ENCODE measurements at places on chromosomes 12 and 14. TPM values are rescaled to one million over a fixed set of nuclear protein-coding genes. Genes with fewer than 3 reads are reported as not detected.

GRCh38 chr12:105351523-105351922, 21.0 kb downstream of the C12orf75 start:
- no peak for DNase-seq
- peaks cover 28% of the 10 kb centered on the region for H3K4me1 ChIP-seq
- H3K4me3 ChIP-seq: no peak overlapping the region
- H3K27me3 ChIP-seq: no peaks in the 10 kb centered on the region
- no peak overlapping the region for H3K27ac ChIP-seq

- peaks cover 34% of the 10 kb centered on the region for H3K27me3 ChIP-seq
- no peaks in the 10 kb centered on the region for H3K4me1 ChIP-seq
- no peaks in the 10 kb centered on the region for H3K36me3 ChIP-seq
Measured at GRCh38 chr12:3416670-3417069, 74.3 kb upstream of the PRMT8 start.

- peak overlapping the region; percentile 89 for H3K27ac ChIP-seq
- no peaks in the 10 kb centered on the region for H3K27me3 ChIP-seq
- DNase-seq: no peak
- no peaks in the 10 kb centered on the region for H3K36me3 ChIP-seq
Measured at GRCh38 chr14:64508215-64508776, 3.7 kb downstream of the ZBTB1 start.

DNA sequence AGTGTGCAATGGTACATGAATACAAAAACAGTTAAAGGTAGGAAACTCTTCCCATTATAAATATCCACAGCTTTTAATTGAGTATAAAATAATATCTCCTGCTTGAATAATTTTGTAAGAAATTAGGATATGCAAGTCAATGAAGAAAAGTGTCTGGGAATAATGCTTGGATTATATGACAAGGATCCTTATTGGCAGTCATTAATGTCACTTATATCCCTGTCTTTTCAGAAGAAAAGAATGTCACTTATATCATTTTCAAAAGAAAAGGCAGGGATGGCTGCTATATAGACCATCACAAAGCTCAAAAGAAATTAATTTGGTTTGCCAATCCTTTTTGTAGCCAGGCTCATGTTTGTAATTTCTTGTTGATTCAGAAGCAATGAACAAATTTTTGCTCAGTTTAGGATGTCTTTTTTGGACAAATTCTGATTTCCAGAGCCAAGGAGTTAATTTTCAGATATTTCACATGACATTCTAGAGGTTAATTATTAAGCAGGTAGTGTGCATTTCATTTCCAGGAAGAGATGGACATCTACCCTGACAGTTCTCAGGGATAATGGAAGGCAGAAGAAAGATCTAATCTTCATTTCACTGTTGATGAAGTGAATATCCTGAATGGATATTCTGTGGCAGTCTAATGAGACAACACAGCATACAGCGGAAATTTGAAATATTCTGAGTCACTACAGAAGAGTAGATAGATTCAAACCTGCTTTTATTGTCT, 299.8 kb downstream of the RPS29 start:
- H3K27me3 ChIP-seq: peaks cover 15% of the 10 kb centered on the region
- DNase-seq: no peak
- H3K4me1 ChIP-seq: no peaks in the 10 kb centered on the region

- H3K36me3 ChIP-seq: no peaks in the 10 kb centered on the region
- H3K27me3 ChIP-seq: no peaks in the 10 kb centered on the region
- peaks cover 51% of the 10 kb centered on the region for H3K4me1 ChIP-seq
- DNase-seq: no peak
- no peak overlapping the region for H3K4me3 ChIP-seq
Measured at GRCh38 chr12:67540920-67541624, 107.5 kb upstream of the DYRK2 start.

DNA sequence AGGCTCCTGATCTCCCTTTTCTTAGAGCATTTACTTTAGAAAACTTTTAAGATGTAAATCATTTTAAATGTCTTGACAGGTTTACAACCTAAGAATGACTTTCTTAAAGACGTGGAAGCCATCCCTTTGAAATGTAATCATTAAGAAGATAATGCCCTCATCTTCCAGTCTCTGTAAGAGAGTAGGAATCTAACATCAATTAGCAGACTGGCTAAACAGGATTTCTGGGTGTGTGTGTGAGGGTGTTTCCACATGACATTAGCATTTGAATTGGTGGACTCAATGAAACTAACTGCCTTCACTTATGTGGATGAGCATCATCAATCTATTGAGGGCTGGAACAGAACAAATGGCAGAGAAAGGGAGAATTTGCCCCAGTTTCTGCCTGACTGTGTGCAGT, 329.5 kb downstream of the RPL10L start:
- no peak for DNase-seq
- H3K4me1 ChIP-seq: no peaks in the 10 kb centered on the region
- H3K27me3 ChIP-seq: no peaks in the 10 kb centered on the region
- H3K4me3 ChIP-seq: no peak overlapping the region
- no peak overlapping the region for H3K27ac ChIP-seq

- H3K4me3 ChIP-seq: no peak overlapping the region
- H3K4me1 ChIP-seq: no peaks in the 10 kb centered on the region
- H3K27me3 ChIP-seq: no peaks in the 10 kb centered on the region
- DNase-seq: no peak
Measured at GRCh38 chr12:75683220-75683619, 171.8 kb upstream of the KRR1 start.

- H3K36me3 ChIP-seq: peaks cover 3% of the 10 kb centered on the region
- H3K27me3 ChIP-seq: no peaks in the 10 kb centered on the region
- no peak overlapping the region for H3K27ac ChIP-seq
- H3K4me1 ChIP-seq: peaks cover 23% of the 10 kb centered on the region
- H3K4me3 ChIP-seq: no peak overlapping the region
Measured at GRCh38 chr14:77306851-77307496, 13.7 kb downstream of the POMT2 start.

DNA sequence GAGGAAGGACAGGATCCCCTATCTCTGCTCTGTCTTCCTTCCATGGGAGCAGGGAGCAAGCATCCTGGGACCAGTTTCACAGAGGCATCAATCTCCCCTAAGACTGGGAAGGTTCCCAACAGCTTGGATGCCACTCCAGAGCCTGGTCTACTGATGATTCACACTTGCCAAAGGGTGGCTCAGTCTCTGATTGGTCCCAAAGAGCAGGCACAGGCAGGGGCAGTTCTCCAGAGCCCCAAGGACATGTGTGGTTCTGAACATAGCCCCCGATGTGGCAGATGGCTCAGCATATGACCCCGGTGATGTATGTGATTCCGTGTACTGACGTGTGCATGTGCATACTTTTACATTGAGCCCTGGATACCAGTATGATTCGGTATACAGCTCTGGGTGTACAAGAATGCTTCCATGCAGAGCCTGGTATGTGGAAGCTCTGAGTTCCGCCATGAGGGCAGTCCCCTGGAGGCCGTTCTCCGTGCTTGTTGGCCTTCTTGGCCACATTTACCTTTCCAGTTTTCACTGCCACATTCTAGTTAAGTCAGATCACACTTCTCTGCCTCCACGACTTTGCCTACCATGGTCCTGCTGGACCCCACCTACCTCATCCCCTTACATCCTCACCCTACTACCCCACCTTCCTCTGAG, 21.2 kb downstream of the ITGA7 start:
- H3K4me1 ChIP-seq: peaks cover 15% of the 10 kb centered on the region
- H3K27me3 ChIP-seq: peaks cover 2% of the 10 kb centered on the region
- H3K27ac ChIP-seq: no peak overlapping the region
- no peaks in the 10 kb centered on the region for H3K36me3 ChIP-seq

DNA sequence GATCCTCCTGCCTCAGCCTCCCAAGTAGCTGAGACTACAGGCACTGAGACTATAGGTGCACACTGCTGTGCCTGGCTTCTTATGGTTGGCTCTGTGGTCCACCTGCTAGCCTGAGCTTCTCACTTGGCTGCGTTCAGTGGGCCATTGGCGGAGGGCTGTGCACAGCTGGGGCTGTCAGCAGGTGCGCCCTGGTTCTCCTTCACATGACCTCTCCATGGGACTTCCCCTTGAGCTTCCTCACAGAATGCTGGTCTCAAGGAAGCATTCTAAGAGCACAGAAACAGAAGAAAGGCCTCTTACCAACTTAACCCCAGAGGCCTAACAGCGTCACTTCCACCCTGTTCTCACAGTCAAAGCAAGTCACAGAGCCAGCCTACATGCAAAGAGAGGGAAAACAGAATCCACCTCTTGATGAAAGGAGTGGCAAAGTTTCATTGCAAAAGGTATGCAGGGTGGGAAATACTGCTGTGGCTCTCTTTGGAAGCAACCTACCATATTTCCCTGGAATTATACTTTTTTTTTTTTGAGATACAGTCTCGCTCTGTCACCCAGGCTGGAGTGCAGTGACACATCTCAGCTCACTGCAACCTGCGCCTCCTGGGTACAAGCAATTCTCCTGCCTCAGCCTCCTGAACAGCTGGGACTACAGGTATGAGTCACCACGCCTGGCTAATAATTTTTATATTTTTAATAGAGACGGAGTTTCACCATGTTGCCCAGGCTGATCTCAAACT, 9.3 kb downstream of the RILPL2 start:
- peaks cover 4% of the 10 kb centered on the region for H3K4me1 ChIP-seq
- H3K36me3 ChIP-seq: peaks cover 63% of the 10 kb centered on the region
- no peak overlapping the region for H3K4me3 ChIP-seq
- no peaks in the 10 kb centered on the region for H3K27me3 ChIP-seq
- no peak for DNase-seq

DNA sequence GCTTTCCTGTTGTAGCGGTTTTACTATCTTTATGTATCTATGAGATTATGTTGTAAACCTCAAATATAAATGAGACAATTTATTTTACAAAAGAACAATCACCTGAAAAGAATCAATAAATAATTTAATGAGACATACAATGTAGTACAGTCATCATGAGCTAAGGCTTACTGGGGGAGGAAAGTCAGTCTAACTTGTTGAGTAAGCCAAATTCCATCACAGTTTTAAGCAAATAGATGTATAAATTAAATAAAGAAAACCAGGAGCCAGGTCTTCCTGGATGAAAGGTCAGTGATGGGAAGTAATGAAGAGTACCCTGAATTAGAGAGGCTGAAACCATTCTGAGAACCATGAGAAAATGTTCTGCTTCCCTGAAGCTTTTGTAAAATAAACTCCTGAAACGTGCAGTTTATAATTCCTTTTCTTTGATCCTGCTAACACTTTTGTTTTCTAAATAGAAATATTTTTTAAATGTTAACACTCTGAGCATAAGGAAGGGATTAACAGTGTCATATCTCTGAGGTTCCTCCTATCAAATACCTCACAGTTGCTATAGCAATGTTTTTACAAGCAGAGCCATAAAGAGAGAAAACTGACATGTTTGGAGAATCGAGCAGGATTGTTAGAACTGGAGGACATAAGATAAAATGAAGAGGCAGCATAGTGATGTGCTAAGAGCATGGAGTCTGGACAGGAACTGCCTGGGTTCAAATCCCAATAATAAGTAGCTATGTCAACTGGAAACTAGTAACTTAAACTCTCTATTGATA, 444.9 kb upstream of the FOXG1 start:
- no peak for DNase-seq
- no peaks in the 10 kb centered on the region for H3K4me1 ChIP-seq
- H3K27me3 ChIP-seq: no peaks in the 10 kb centered on the region
- no peaks in the 10 kb centered on the region for H3K36me3 ChIP-seq

GRCh38 chr12:30939234-30939633, 12.7 kb downstream of the TSPAN11 start:
- H3K4me1 ChIP-seq: no peaks in the 10 kb centered on the region
- no peak for DNase-seq
- no peaks in the 10 kb centered on the region for H3K36me3 ChIP-seq
- peaks cover 14% of the 10 kb centered on the region for H3K27me3 ChIP-seq

GRCh38 chr14:98181768-98182167, 1090.2 kb downstream of the BCL11B start:
- H3K27ac ChIP-seq: peak overlapping the region; percentile 99
- H3K4me1 ChIP-seq: peaks cover 94% of the 10 kb centered on the region
- no peaks in the 10 kb centered on the region for H3K27me3 ChIP-seq
- H3K4me3 ChIP-seq: peak overlapping the region; percentile 34
- peaks cover 4% of the 10 kb centered on the region for H3K36me3 ChIP-seq

GRCh38 chr14:24310646-24311604, at the start of gene LTB4R:
LTB4R (plus strand) TSS chr14:24311502; CDS start chr14:24315652, 4,150 bp downstream.
- peak within 1 kb of the TSS; percentile 94 for H3K27ac ChIP-seq
- H3K4me3 ChIP-seq: peak within 1 kb of the TSS; percentile 83
- H3K4me1 ChIP-seq: peaks cover 73% of the 10 kb centered on the region
- peak; percentile 53 for DNase-seq
- peaks cover 22% of the 10 kb centered on the region for H3K36me3 ChIP-seq
- H3K27me3 ChIP-seq: no peaks in the 10 kb centered on the region

DNA sequence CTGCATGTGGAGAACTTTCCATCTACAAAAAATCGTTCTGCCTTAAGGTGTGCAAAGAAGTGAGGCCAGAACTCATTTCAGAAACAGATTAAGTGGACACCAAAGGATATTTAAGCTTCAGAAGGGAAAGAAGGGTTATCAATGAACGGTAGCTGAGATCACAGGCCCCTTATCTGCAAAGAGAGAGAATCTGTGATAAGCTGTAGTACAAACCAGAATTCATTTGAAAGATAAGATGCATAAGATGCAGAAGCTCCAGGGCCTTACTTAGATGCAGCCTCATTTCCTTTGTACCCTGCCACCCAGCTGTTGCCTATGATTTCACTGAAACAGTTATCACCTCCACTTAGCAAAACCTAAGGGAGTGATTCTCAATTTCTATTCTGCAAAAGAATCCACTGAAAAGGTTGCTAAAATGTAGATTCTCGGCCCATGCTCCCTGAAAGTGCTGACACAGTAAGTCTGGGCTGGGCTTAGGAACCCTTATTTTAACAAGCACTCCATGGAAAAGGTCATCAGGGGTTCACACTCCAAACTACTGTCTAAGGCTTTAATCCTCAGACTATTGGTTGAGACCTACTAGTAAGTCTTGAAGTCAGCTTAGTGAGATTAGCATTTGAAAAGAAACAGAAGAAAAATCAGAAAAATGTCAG, 64.8 kb downstream of the HELB start:
- peaks cover 4% of the 10 kb centered on the region for H3K36me3 ChIP-seq
- H3K4me3 ChIP-seq: no peak overlapping the region
- no peak overlapping the region for H3K27ac ChIP-seq
- peaks cover 2% of the 10 kb centered on the region for H3K4me1 ChIP-seq
- DNase-seq: no peak

DNA sequence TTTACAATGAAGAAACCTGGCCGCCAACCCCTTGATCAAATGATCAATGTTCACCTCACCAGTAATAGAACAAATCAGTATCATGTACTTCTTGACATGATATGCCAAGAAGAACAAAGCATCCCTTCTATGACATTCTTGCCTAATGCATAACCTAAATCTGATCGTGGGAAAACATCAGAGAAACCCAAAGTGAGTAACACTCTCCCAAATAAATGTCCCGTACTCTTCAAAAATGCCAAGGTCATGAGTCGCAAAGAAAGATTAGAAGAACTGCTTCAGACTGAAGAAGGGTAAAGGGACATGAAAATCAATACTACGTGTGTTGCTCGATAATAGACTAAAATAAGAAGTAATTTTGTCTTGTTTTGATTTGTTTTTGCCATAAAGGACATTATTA, 11.4 kb upstream of the SLC25A3 start:
- H3K27me3 ChIP-seq: no peaks in the 10 kb centered on the region
- H3K27ac ChIP-seq: no peak overlapping the region
- H3K4me1 ChIP-seq: no peaks in the 10 kb centered on the region
- no peaks in the 10 kb centered on the region for H3K36me3 ChIP-seq

GRCh38 chr14:100824091-100824551, 1.8 kb upstream of the MEG3 start:
- H3K27me3 ChIP-seq: peaks cover 65% of the 10 kb centered on the region
- DNase-seq: no peak
- no peak overlapping the region for H3K4me3 ChIP-seq
- no peaks in the 10 kb centered on the region for H3K36me3 ChIP-seq
- no peak overlapping the region for H3K27ac ChIP-seq
- peaks cover 17% of the 10 kb centered on the region for H3K4me1 ChIP-seq

Gene C12orf60
- total RNA-seq: 0.71 TPM

Gene PRPH
- not detected for total RNA-seq

Gene PDZRN4
- not detected for total RNA-seq

Gene OR6C2
- not detected for total RNA-seq

Gene CCDC198
- total RNA-seq: not detected

Gene RASAL1
- total RNA-seq: 0.47 TPM

Gene SOX5
- not detected for total RNA-seq

Gene TMEM253
- not detected for total RNA-seq

Gene ZNF10
- 24.3 TPM for total RNA-seq

Gene DBX2
- not detected for total RNA-seq

All from naive thymus-derived CD8-positive, alpha-beta T cell (primary cell).